Spinal cord (tissue), 10 donors: ENCODE measurements at places on chromosomes 13 and 19. TPM values are rescaled to one million over a fixed set of nuclear protein-coding genes. Genes with fewer than 3 reads are reported as not detected.

KISS1R gene
- polyA plus RNA-seq = 2.3 TPM

ZNF441 gene
- 13.0 TPM for polyA plus RNA-seq

C19orf38 gene
- 1.3 TPM for polyA plus RNA-seq

DNA sequence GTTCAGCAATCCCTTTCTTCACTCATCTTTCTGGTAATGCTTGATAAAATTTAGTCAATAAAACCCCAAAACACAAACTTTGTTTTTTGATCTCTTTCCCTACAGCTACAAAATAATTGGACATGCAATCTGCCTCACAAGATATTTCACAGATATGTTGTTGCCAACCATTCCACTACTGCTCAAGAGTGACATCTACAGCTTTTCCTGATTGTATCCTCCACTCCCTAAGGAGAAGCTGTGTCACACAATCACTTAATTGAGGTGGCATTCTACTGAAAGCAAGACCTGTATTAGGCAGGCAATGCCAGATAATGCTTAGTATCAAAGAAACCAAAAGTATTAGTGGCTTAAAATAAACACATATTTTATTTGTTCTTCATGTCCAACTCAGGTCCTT, 1646.2 kb upstream of the SPRY2 start:
- no peak overlapping the region for H3K27ac ChIP-seq
- no peaks in the 10 kb centered on the region for H3K36me3 ChIP-seq
- peak; percentile 9 for DNase-seq

GRCh38 chr19:35162471-35163326, 8.2 kb downstream of the FXYD5 start:
- H3K4me3 ChIP-seq = no peak overlapping the region
- no peaks in the 10 kb centered on the region for H3K36me3 ChIP-seq
- H3K27me3 ChIP-seq = no peaks in the 10 kb centered on the region
- H3K4me1 ChIP-seq = no peaks in the 10 kb centered on the region

DNA sequence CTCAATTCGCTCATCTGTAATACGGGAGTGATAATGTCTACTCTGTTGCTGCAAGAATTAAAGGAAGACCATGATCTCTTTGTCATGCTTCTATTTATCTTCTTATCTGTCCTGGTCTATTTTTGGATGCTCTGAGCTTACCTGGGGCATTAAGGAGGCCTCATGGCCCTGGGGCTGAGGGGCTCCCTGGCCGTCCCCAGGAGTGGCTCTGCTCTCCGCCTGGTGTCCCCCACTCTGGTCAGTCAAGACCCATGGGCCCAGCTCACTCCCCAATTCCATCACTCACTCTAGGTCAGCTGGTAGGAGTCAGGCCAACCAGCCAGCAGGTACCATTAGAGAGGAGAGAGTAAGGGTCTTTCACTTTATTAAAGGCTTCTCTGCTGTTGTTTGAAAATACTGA, 1.1 kb upstream of the CHST8 start:
- H3K27me3 ChIP-seq = peaks cover 43% of the 10 kb centered on the region
- peaks cover 32% of the 10 kb centered on the region for H3K4me1 ChIP-seq
- H3K27ac ChIP-seq = no peak overlapping the region
- DNase-seq = no peak

DNA sequence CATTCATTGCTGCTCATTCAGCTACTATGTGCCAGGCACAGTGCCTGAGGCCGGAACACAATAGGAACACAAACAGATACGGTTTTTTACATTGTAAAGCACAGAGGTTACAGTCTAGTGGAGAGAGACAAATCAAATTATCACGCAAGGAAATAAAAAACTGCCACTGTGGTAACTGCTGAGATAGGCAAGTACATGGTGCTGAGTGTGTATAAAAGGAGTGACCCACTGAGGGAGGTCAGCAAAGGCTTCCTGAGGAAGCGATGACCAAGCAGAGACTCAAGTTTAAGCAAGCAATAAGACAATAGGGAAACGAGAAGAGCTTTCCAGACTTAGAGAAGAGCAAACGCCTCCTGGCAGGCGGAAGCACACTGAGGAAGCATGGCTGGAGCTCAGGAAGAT, 56.4 kb downstream of the NUFIP1 start:
- H3K27me3 ChIP-seq = no peaks in the 10 kb centered on the region
- H3K4me3 ChIP-seq = no peak overlapping the region
- H3K27ac ChIP-seq = no peak overlapping the region

- H3K36me3 ChIP-seq = no peaks in the 10 kb centered on the region
- H3K4me3 ChIP-seq = no peak overlapping the region
- no peak for DNase-seq
- no peaks in the 10 kb centered on the region for H3K27me3 ChIP-seq
Measured at GRCh38 chr19:31863122-31863521, 482.3 kb upstream of the ZNF507 start.
